ENCODE measurements at places on chromosomes 7 and 10.

DNA sequence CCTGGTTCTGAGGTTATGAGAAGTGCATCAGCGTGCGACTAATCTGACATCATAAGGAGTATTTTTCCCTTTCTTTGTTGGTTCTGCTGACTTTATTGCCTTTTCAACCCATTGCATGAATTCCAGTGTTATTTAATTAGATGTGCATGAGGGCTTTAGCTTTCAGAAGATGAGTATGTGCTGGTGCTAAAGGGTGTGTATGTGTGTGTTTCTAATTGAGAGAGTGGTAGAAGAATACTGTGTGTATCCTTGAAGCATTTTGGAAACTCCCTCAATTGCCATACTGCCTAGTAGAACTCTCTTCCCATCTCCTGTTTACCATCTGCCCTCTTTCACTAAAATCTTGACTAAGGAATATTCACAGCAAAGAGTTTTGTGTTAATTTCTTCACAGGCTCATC is 158.1 kb downstream of the SND1 start:
- DNase-seq = no peak

DNA sequence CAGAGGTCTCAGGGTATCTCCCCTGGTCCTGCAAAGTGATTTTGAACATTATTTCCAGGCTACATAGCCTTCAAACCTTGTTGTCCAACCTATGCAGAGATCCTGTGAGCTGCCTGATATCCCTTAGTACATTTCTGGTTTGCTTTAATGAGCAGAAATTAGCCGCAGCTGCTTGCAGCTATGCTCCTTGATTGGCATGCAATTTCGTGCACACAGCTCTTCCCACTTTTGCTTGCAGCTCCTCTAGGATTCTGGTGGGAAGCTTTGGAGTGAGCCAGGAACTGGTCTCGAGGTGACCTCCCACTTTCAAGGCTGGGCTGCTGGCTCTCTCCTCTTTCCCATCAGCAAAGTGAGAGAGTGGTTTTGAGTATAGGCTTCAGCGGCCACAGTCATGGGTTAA is 45.8 kb downstream of the OAT start:
- DNase-seq = no peak

GRCh38 chr7:129169171-129169671 is 19.2 kb upstream of the SMO start:
- DNase-seq = peak; percentile 24

GRCh38 chr7:84196084-84196503 is 1.5 kb upstream of the SEMA3A start:
- DNase-seq = no peak

- DNase-seq = no peak
These were observed 117.5 kb upstream of the UNC5B start for GRCh38 chr10:71094712-71095390.

DNA sequence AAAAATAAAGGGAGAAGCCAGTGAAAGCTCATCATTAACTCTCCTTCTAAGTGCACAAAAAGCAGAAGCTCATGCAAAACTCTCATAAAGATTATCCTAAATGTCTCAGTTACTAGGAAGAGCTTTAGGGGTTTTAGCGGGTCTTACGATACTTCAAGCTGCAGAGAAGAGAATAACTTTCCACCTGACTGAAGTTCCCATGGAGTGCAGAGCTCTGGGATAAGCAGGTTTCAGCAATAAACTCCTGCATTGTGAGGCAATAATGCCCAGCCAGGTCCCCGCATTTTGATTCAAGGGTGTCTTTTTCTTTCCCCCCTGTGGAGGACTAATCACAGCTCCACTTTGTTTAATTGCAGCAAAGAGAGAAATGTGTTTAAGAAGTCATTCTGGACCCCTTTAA is 241.9 kb upstream of the SP8 start:
- no peak for DNase-seq

DNA sequence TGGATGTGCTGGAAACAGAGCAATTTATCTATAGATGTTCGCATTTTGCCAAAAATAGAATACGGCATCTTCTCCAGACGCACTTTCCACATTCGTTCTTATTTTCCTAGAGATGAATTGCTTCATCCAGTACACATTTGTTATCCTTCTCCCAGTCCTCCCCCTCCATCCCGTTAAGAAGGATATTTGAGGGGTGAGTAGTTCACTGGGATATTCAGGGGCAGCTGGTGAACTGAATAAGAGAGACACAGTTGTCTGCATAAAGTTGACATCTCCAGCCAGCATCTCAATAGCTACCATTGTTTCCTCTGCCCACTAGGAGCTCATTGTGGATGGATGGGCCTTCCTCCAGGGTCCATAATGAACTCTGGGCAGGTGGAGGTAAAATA is 456.8 kb upstream of the NRP1 start:
- DNase-seq = no peak

DNA sequence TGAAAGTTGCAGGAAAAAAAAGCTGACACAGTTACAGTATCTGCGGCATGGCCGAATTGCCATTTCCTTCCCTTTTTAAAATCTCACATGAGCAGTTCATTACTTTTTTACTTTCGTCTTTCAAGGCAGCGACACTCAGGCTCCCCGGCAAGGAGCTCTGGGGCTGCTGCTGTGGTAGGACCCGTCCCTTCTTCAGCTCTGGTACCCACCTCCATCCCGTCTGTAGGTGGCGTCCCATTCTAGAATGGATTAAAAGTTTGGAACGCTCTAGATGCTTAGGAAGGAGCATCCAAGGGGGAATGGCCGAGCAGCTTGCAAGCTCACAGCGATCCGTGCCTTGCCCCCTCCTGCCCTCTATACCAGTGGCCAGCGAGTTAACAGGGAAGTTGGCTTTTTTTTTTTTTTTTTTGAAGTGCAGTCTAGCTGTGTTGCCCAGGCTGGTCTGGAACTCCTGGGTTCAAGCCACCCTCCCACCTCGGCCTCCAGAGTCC is 22.8 kb upstream of the TTYH3 start:
- no peak for DNase-seq

GRCh38 chr10:89633484-89633883 is 11.6 kb downstream of the PANK1 start:
- DNase-seq = no peak
